ENCODE measurements at places on chromosomes 5 and 9.

DNA sequence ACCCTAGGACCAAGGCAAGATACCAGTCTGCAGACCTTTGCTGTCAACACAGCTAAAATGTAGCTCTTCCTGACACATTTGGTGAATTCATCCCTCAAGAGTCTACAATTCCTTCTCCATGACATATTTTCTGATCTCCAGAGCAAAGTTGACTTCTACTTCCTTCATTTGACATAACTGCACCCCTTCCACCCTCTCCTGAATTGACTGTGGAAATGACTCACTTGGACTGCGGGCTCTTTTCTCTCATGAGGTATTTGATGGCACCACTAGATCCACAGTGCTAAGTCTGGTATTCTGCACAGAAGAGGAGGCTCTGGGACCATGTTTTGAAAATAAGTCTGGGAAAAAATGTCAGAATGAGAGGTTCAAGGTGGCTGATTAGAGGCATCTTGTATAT is 338.4 kb upstream of the TRPC7 start:
- DNase-seq, result peak; percentile 24

- DNase-seq, result no peak
These were observed 46.4 kb upstream of the CHD1 start for GRCh38 chr5:98975223-98975622.

DNA sequence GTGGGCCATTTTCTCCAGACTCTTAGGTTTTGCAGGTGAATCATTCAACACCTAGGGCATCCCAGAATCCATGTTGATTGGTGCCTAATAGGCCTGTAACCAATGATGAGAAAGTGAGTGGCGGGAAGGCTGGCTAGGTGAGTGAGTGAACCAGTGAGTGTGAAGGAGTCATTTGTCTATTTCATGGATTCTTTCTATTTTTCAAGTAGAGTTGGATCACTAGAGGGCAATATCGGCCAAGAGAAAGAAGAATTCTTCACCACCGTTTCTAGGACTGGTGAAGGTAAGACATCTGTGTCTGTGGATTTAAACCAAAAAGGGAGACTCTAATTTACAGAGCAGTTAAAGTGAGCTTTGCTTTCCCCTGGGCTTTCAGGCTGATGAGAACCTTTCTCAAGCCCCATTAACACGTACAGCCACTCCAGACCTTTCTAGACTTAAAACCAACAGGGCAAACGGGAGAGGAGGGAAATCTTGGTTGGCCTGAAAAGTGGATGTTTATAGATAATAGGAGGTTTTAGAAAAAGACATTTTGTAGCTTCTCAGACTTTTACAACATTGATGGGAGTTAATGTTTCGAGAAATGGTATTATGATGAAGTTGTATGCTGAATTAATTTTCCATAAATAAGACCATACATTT is 114.3 kb upstream of the IL12B start:
- peak; percentile 70 for DNase-seq

DNA sequence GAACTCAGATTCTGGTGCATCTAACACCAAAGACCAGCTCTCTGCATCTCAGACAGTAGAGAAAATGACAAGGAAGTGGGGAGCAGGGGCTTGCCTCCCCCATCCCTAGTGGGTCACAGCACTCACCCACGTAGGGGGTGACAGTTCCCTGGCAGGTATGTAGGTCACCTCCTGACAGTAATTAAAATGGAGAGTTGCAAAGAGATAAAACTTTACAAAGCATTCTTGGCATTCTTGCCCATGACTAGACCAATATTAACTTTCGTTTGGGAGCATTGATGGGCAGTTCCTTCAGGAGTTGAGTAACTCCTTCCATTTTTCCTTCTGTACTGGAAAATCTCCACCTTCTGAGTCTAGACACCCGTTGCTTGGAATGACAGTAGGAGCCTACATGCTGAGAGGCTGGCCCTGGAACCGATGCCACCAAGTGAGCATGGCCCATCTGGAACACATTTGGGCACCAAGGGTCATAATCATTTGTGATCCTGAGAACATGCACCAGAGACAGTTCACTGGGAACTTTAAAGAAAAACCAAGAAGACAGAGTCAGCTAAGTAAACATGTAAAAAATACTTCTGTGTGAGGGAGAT is 81.5 kb upstream of the MSX2 start:
- DNase-seq, result no peak

GRCh38 chr5:117088176-117088575 is 513.6 kb upstream of the SEMA6A start:
- no peak for DNase-seq

DNA sequence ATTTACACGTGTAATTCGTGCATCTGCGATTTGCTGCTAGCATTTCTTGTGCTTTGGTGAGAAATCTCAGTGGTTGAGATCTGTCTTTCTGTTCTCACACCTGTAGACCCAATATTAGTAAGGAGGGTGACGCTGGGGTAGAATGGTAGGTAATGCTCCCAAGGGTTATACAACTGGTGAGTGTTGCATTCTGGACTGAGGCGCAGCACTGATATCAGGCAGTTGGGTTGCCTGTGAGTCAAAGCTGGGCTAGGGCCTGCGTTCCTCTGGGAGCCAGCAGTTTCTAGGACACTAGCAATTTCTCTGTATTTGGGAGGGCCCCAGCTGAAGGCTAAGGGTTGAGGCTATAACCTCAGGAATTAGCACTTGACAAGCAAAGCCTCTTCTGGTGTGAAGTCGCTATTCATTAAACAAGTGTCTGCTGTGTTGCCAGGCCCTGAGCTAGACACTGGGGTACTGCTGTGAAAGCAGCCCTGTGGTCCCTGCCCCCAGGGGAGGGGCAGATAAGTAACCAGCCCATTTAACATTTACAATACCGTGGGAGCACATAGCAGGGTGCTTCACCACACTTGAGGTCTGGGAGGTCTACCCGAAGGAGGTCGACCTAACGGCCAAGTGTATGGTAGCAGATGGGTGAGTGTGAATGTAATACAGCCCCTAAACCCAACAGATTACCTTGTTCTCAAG is 28.7 kb downstream of the LARP1 start:
- DNase-seq, result no peak

GRCh38 chr5:27242258-27242626 is 203.9 kb upstream of the CDH9 start:
- DNase-seq, result no peak

DNA sequence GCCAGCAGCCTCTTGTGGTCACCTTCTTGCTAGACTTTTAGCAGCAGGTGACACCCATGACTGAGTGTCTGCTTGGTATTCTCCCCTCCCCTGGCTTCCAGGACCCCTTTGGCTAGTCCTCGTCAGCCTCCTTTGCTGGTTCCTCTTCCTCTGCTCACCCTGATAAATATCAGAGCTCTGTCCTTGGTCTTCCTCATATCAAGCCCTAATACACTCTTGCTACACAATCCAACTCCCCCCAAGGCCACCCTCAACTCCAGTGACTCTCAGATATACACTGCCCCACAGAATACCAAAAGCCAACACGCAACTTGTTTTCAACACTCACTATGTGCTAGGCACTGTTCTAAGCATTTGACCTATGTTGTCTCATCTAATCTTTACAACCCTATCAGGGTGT is 30.3 kb upstream of the LCP2 start:
- no peak for DNase-seq

DNA sequence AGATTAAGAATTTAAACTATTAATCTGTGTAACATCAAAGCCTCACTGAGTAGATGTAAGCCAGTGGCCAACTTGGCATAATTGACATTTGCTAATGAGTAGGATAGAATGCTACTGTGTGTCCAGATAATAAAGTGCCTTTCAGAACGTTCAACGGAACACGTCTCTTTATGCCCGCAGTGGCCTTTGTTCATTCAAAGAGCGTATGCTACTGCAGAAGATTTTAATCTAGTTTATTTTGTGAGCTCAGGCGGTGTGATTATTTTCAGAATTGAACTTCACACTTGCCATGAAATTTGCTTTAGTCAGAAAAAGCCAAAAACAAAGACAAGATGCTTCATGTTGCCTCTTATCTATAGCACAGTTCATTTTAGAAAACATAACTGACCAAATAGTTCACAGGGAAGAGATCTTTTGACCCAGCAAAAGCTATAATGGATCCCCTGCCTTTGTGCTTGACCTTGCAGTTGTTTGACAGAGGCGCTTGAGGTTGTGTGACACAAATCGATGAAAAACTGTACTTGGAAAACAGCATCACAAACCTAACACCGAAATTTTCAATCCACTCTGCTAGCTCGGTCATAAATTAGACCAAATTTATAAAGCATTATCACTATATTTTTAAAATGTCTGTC is 530.9 kb upstream of the TYRP1 start:
- DNase-seq, result no peak

DNA sequence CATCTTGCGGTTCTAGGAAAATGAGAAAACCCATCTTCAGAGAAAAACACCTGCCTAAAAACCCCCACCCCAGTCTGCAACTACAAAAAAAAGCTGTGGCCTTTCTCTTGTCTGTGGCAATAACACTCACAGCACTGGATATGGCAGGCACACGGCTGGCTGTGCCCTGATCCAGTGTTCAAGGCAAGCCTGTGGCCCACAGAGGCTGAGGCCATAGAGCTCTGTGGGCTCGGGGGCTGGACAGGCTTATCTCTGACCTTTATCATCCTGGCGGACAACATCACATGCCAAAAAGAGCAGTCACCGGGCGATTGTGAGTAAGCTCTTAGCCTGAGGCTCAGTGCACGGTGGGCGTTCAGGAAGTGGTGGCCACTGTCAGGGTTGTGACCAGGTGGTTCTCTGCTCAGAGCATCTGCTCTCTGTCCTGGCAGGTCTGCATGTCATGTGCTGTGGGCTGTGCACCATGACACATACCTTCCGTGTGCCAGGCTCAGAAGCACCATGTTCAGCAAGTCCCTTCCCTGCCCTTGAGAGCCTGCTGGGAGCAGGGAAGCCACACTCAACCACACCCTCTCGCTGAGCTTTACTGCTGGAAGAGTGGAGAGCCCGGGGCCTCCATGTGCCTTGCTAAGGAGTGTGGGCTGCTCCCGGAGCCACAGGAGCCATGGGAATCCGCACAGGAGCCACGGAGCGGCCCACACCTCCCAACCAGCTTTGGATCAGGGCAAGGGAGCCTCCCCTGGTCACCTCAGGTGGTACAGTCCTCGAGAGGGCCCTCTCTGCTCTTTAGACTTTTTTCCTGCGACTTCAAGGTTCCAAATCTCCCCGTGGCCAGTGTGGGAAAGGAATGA is 34.6 kb upstream of the WDR38 start:
- no peak for DNase-seq

DNA sequence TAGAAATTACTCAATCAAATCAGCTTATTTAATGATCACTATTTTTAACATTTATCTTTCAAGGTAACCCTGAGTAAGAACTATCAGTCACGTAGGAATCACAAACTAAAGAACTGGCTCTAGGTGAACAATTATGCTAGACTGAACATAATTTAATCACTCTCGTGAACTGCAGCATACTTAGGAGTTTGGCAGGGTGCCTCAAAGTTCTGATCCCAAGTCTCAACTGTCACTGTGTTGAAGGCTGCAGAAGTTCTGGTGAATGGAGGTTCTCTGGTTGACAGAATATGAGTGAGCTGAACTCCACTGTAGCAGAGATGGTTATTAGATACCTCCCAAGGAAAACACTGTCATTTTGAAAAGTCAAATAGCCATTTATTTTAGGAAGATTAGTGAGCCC is 89.1 kb downstream of the KLHL3 start:
- no peak for DNase-seq

- no peak for DNase-seq
These were observed 70.6 kb upstream of the SLC44A1 start for GRCh38 chr9:105173826-105174225.

- no peak for DNase-seq
These were observed 453.3 kb upstream of the ITGA1 start for GRCh38 chr5:52334367-52334766.

DNA sequence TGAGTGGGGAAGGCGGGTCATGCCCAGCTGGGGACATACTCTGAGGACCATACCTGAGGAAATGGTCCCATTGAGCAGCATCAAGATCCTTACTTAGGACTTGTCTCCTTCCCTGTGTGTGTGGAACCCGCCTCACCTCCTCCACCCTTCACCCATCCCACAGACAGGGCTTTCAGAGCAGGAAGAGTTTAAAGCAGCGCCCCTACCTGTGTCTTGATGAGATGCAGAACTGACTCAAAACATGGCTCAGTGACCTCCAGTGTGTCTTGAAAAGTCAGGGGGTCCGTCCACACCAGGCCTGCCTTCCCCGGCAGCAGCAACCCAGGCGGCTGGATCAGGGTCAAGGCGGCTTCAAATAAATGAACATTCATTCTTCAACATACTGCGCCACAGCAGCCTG is 38.4 kb downstream of the PLAC8L1 start:
- DNase-seq, result no peak

GRCh38 chr9:36037549-36038122 is 923 bp downstream of the RECK start:
- peak; percentile 19 for DNase-seq

DNA sequence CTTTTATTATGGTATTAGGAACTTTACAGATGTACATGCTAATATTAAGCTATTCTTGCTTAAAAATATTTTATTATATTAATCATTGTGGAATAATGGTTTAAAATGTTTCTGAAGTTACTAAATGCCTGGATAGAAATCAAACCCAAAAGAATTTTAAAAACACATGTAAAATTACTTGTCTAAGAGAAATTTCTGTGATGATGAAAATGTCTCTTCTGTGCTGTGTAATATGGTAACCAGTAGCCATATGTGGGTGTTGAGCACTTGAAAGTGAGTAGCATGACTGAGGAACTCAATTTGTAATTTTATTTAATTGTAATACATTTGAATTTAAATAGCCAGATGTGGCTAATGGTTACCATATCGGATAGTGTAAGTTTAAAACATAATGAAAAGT is 66.7 kb upstream of the HSPB3 start:
- peak; percentile 15 for DNase-seq

- DNase-seq, result peak; percentile 44
These were observed 69.6 kb upstream of the TAF1L start for GRCh38 chr9:32705059-32705458.

DNA sequence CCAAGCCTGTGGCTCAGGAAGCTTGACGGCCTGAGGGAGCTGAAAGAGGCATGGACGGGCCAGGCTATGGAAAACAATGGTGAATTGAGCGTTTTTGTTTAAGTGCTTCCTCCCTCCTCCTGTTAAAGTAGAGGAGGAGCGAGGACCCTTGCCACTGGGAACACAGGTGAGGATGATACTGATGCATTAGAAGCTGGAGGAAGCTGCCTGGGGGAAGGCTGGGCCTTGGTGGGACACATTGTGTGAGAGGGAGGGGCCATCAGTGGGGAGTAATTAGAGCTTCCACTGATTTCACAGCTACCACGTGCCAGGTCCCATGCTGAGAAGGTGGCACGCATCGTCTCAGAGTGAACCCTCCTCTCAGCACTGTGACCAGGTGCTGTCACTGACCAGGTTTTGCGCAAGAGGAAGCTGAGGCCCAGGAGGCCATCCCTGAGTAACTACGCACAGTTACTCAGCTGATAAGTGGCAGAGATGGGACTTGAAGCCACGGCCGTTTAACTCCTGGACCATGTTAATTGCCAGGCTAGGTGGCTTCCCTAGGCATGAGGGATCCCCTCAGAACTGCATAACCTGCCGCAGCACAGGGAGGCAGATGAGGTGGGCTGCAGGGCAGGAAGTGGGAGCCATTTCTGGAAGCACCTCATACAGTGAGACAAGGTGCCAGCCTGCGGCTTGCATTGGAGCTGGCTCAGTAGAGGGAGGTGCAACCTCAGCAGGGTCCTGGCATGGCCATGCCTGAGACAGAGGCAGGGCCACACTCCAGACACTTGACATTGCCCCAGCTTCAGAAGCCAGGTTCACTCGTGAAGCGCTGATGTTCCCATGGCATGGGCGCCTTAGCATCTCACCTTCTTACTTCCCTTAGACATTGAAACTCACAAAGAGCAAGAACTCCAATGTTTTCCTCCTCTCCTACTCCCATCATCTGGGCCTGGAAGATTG is 195.3 kb upstream of the MVB12B start:
- DNase-seq, result no peak
